ENCODE measurements at places on chromosomes 6 and 20.

- DNase-seq, result no peak
These were observed 14.1 kb upstream of the HLA-C start for GRCh38 chr6:31285982-31286381.

DNA sequence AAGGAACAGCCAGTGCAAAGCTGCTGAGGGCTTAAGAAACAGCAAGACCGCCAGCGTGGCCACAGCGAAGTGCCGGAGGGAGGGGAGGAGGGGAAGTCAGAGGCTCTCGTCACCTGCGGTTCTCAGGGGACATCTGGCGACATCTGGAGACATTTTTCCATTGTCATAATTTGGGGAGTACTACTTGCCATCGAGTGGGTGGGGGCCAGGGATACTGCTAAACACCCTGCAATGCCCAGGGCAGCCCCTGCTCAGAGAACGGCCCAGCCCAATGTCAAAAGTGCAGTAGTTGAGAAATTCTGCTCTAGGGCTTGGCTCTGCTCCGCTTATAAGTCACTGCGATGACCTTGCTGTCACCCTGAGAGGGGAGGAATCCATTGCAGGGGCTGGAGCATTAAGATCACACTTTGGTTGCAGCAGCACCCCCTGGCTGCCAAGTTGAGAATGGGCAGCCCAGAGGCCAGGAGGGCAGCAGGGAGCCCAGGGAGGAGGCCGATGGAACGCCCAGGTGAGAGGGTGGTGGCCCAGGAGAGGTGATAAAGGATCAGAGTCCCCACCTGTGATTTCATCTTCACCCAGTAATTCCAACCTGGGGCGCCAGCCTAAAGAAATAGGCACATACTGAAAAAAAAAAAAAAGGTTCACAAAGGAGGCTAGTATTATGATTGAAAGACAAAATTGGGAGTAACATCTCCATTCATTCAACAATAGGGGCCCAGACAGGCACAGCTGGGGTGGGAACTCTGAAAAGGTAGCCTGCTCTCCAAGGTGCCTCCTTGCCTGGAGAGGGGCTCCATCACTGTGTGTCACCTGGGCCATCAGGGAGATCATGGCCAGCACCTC, 218.2 kb downstream of the BMP7 start:
- DNase-seq, result peak; percentile 80

DNA sequence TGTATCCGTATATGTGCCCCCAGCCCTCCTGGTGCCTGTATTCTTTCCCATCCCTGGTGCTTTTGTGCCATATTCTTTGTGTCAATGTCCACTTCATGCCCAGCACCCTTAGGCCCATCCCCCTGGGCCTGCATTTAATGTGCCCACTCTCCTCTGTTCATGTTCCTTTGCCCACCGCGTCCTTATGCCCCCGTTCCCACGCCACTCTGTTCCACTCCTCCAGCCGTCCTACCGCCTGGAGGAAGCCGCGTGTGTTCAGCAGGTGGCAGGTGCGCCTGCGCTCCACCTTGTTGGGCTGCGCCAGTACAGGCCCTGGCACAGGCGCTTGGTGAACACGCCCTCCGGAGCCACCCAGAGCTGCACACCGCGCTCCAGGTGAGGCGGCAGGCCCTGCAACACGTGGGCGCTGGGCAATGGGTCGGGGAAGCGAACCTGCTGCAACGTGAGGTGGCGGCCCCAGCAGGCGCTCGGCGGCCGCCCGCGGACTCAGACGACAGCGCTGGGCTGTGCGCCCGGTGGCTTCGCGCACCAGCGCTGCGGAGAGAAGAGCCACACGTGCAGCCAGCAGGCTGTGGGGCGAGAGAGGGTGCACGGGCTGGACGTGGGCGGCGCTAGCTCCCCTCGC, 4.0 kb upstream of the FOXS1 start:
- DNase-seq, result peak; percentile 37

DNA sequence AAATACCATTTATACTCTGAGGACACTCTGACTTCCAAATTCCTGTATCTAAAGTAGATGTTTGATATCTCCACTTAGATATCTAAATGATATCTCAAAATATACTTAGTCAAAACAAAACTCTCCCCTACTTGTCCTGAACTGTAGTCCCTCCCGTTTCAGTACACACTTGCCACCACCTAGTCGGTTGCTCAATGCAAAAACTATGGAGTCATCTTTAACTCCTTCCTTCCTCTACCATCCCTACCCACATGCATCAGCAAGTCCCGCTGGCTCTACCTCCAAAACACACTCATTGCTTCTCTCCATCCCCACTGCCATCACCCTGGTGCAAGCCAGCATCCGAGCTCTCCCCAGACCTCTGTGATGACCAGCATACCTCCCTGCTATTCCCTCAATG, 13.2 kb downstream of the STX7 start:
- no peak for DNase-seq

- DNase-seq, result peak; percentile 67
These were observed 121.1 kb downstream of the PLEKHG1 start for GRCh38 chr6:150720774-150721233.

DNA sequence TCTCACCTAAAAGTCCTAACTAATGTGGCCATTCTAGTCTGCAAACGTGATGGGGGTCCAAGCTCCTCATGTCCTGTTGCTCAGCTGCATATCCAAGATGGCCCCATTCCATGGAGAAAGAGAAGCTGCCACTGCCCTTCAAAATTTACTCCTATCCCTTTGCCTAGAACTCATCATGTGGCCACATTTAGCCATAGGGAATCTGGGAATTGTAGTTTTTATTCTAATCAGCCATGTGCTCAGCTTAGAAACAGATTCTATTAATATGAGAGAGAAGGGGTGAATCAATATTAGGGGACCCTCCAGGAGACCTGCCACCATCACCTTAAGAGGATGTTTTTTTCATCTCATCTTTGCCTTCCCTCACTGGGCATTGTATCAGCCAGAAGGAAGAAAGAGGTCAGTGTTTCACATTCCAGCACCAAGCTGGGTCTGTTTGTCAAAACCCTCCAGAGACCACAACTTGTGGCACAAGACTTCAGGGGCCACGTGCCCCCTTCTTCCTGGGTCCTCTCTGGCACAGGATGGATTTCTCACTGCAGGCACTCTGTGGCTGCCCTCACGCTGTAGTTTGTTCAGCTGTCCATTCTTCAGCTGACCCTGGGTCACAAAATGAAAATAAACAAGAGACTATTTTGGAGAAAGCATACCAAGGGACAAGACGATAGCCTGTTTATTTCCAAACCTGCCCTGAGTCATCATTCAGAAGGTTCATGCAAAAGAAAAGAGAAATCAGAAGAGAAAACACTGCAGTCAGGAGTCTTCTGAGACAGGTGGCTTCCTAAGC, 172.0 kb downstream of the EYA2 start:
- DNase-seq, result no peak

DNA sequence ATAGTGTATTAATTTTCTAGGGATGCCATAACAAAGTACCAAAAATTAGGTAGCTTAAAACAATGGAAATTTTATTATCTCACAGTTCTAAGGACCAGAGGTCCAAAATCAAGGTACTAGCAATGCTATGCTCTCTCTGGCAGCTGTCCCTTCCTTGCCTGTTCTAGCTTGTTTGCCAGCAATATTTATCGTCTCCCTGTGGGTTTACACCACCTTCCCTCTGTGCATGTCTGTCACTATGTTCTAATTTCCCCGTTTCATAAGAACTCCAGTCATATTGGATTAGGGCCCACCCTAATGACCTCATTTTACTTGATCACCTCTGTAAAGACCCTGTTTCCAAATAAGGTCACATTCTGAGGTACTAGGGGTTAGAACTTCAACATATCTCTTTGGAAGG, 217.2 kb downstream of the IBTK start:
- no peak for DNase-seq

DNA sequence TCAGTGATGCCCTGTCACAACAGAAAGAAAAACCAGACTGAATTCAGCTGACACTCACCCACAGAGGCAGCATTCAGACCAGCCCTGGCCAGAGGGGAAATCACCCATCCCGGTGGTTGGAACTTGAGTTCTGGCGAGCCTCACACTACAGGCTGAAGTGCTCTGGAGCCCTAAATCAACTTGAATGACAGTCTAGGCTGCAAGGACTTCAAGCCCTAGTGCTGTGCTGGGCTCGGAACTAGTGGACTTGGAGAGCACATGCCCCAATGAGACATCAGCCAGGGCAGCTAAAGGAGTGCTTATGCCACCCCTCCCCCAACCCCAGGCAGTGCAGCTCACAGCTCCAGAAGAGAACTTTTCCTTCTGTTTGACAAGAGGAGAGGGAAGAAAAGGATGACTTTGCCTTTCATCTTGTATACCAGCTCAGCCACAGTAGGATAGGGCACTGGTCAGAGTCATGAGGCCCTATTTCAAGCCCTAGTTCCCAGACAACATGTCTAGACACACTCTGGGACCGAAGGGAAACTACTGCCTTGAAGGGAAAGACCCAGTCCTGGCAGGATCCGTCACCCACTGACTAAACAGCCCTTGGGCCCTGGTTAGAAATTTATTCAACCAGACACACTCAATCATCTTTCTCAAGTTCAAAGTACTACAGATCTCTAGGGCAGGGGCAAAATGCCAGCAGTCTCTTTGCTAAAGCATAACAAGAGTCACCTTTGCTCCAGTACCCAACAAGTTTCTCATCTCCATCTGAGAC, 43.2 kb upstream of the PNRC1 start:
- DNase-seq, result no peak

DNA sequence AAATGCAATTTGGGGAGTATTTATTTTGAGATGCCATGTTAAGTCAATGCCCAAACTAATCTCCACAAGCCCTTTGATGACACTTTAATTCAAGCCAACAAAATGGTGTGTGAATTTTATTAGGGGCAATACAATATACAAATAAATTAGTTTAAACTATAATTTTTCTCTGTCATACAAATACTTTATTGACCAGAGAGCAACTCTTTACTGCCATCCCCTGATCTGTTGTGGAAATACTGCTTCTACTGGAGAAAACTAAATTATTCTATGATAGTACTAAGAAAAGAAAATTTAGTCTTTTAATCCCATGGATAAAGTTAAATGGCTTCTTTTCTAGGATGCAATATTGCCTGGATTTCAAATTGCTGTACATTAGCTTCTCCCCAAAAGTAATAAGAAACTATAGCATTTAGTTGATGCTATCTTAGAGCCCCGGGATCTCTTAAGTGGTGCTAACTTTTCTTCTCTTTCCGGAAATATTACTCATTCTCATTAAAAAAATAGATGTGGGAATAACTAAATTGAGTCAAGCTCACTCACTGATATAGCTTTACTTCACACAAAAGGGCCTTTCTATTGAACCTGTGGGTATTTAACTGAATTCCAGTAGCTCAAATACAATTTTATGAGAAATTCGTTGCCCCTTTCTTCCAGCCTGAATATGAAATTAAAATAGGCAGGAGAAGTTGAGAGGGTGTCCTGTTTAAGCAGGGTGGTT, 49.2 kb downstream of the SMPDL3A start:
- no peak for DNase-seq

DNA sequence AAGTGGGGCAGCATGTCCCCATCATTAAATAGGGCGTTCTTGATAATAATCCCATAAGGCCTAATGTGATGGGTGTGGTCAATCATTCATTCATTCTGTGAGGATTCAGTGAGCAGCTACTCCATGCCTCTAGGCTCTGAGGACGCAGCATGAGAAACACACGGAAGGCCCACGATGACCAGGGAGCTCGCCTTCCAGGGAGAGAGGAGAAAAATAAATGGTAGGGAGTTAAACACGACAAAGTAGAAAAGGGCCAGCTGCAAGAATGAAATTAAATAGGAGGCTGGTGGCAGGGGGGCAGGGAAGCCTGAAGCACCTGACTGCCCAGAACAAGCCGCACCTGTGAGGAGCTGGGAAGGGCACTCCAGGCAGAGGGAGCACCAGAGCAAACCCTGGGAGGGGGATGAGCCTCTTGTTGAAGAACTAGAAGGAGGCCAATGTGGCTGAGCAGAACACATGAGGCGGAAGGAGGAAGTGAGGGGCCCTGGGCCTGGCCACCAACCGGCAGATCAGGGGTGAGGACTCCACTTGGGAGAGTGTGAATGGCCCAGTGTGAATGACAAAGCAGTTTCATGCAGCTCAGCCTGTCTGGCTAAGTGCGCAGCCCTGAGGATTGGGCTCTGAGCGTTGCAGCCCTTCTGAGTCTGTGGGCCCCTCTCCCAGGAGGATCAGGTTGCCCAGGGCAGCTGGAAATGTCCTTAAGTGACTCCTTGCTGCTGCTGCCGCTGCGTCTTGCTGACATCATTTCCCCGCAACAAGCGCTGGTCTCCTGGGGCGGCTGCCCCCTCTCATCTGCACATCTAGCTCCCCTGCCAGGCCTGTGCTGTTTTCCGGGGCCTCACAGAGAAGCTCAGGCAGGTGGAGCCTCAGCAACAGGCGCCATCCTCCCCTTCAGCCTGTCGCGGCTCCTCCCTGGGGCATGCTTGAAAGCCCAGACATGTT, 99.9 kb downstream of the CDH26 start:
- DNase-seq, result peak; percentile 62

GRCh38 chr6:78505178-78505577, 362.2 kb upstream of the IRAK1BP1 start:
- no peak for DNase-seq

- no peak for DNase-seq
These were observed 53.4 kb downstream of the MRPL14 start for GRCh38 chr6:44073612-44074438.

DNA sequence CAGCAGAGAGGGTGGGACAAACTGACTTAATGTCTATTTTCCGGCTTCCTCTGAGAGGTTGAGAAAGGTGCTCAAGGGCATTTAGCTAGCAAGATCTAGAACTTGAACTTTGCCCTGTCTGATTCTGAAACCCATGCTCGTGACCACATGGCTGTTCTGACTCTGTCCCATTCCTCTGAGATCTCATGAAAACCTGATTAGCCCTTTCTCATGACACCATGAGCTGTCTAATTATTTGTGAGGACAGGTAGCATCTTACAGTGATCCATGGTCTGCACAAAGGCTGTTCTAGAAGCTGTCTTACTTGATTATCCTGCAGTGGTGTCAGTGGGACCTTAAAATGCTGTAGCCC, 89.6 kb upstream of the TOX2 start:
- no peak for DNase-seq

DNA sequence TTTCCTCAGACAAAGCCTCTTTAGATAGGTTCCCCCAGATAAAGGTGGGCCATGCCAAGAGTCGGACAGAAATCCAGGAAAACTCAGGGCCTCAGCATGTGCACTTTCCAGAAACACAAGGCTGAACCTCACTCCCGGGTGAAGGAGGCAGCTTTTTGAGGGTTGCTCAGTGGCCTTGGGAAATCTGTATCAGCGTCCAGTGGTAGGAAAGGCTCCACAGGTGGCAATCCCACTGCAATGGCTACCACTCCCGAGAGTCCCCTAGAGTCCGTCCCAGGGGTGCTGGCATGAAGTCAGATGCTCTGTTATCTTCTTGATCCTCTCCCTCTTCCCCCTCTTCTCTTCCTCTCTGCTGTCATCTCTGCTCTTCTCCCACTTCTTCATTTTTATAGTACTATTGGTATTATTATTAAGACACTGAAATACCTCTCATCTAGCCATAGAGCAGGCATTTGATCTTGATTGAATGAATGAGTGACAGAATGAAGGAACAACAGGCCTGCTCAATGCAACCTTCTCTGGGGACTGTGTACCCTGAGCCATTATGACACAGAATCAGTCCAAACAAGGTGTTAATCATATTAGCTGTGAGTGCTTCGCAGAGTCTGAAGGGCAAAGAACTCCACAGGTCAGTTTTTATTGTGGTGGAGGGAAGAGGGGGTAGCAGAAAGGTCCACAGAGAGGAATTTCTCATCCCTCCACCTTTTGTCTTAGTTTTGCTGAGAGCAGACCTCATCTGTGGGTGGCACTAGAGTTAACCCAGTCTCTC, 13.3 kb downstream of the SLC22A1 start:
- no peak for DNase-seq

Measured in neural progenitor cell (in vitro differentiated cells).